RPMI7951 (cell line): ENCODE measurements at places on chromosomes 12 and 14.
A peak's percentile ranks its signal among the peaks of the same experiment; 100 is the strongest.

DNA sequence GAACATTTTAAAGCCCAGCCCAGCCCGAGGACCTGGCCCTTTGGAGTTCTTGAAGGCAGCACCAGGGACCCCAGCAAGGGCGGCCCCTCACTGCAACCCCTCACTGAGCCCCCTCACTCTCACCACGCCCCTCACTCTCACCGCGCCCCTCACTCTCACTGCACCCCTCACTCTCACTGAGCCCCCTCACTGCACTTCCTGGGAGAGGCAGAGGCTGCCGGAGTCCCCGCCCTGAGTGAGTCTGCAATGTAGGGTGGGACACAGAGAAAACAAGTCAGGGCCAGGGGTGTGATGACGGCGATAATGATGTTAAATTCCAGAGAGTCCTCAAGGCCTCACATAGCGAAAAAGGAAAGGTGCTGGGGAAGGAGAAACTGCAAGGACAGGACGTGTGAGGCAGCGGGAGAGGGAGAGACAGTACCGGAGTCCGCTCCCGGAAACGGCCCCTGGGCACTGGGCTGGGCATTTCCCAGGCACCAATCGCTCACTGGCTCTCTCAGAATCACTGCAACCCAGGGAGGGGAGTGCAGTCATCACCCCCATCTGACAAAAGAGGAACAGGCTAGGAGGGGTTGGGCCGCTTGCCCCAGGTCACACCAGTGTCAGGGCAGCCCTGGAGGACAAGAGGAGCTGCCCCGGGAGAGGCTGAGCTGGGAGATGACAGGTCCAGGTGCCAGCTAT is 24.9 kb downstream of the CCDC88C start:
- no peak for DNase-seq

GRCh38 chr14:76292561-76292960 is 83.4 kb upstream of the ESRRB start:
- DNase-seq = no peak

GRCh38 chr14:75081660-75082229 is 12.3 kb downstream of the ZC2HC1C start:
- DNase-seq = no peak

DNA sequence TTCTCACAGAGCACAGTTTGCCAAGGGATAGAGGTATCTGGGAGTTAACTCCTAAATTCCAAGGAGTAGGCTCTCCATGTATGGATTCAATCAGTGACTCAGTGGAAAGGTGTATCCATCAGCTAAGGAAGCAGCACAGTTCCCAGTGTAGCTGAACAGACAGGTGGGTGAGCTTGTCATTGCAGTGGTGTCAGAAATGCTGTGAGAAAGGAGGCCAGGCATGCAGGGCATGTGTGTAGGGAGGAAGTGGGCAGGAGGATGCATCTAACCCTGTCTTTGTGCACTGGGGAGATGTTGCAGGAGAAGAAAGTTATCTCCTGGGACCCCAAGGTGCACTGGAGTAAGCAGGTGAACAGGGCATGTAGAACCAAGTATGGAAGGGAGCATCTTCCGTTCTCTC is 539.0 kb downstream of the VRK1 start:
- DNase-seq = no peak

GRCh38 chr12:113748707-113749432 is 217.3 kb downstream of the RBM19 start:
- DNase-seq = no peak

GRCh38 chr12:76556368-76556767 is 3.2 kb downstream of the OSBPL8 start:
- DNase-seq = no peak

- peak; percentile 98 for DNase-seq
Measured at GRCh38 chr14:61553730-61554641, 141.3 kb upstream of the HIF1A start.

DNA sequence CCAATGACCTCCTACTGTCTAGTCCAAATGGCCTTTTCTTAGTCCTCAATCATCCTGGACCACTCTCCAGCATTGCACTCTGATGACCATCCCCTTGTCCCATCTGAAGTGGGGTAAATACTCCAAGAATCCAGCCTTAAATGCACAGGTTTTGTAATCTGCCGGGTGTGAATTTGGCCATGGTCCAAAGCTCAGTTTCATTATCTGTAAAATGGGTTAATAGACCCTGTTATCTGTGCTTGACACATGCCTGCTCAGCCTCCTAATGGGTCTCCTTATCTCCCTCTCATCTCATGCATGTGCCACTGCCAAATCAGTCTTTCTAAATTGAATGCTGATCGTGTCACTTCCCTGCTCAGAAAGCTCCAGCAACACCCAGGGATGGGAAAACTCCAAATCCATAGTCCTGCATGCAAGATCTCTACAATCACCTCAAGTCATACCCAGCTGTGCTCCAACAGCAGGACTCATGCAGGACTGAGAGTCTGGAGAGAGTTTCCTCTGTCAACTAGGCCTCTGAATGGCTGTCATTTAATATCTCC is 22.3 kb downstream of the LGR5 start:
- DNase-seq = no peak

DNA sequence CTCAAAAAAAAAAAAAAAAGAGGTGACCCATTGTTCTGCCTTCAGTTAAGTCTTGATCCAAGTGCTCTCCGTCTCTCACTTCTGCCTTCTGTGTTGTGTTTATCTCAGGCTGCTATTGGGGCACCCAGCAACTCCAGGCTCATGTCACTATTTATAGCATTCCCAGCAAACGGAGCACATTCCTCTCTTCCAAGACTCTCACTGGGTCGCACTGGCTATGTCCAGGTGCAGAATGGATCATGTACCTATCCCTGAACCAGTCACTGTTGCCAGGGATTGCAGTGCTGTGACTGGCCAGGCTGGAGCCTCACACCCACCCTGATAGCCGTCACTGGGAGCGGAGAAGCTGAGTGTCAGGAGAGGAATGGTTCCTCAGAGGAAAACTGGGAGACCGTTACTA is 31.2 kb downstream of the RHOF start:
- no peak for DNase-seq

DNA sequence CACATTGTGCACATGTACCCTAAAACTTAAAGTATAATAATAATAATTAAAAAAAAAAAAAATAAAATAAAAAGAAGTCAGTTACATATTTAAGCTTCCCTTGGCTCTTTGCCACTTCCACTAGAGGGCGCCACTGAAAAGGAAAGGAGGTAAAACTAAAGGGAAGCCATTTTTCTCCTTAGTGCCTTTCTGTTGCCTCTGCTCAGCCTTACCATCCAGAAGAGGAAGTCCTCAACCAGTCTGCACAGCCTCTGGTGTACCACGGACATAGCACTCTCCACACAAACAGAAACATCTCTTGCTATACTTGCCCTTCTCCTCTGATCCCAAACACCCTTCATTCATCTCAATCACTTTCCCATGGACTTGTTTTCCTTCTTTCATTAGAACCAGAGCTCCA is 169.0 kb upstream of the EEA1 start:
- DNase-seq = no peak

GRCh38 chr14:64196814-64197411 is 97.3 kb downstream of the ESR2 start:
- DNase-seq = no peak

DNA sequence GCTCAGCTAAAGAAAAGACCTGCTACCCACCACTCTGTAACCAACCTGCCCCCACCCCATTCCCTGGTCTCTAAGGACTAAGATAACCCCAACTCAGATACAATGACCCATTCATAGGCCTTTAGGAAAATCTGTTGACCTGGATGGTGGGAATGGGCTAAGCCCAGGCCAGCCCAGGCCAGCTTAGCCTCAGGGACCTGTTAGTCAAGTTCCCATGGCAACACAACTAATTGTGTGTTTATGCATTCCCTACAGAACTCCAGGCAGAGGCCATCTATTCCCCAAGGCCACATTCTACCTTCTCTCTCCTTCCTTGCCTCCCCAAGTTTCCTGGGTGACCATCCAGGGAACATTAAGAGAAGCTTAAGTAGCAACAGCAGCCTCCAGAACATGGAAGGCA is 16.1 kb upstream of the KRT8 start:
- peak; percentile 52 for DNase-seq

GRCh38 chr14:79407572-79407971 is 803.7 kb downstream of the DIO2 start:
- no peak for DNase-seq

DNA sequence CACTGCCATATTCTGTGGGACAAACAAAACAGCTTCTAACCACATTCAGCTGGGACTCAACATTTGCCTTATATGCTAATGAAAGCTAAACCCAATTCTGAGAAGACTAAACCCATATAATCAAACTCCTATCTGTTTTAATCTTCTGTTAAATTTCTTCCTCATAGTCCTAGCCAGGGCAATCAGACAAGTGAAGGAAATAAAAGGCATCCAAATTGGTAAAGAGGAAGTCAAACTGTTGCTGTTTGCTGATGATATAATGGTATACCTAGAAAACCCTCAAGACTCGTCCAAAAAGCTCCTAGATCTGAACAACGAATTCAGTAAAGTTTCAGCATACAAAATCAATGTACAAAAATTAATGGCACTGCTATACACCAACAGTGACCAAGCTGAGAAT is 157.1 kb downstream of the PHLDA1 start:
- no peak for DNase-seq

DNA sequence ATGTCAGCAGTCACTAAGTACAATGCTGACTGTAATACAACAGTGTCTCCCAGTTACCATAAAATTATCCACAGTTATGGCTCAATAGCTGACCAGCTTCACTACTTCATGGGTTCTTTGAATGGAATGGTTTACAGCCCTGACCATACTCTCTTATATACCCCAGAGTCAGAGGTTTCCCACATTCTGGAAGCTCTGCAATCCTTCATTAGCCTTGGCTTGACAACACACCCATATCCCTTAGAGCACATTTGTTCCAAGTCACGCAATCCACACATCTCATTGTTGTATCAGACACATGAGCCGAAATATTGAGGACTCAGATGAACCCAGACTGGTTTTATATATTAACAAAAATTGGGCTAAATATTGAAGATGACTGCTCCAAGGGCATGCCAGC is 209.4 kb upstream of the PLXNC1 start:
- no peak for DNase-seq

DNA sequence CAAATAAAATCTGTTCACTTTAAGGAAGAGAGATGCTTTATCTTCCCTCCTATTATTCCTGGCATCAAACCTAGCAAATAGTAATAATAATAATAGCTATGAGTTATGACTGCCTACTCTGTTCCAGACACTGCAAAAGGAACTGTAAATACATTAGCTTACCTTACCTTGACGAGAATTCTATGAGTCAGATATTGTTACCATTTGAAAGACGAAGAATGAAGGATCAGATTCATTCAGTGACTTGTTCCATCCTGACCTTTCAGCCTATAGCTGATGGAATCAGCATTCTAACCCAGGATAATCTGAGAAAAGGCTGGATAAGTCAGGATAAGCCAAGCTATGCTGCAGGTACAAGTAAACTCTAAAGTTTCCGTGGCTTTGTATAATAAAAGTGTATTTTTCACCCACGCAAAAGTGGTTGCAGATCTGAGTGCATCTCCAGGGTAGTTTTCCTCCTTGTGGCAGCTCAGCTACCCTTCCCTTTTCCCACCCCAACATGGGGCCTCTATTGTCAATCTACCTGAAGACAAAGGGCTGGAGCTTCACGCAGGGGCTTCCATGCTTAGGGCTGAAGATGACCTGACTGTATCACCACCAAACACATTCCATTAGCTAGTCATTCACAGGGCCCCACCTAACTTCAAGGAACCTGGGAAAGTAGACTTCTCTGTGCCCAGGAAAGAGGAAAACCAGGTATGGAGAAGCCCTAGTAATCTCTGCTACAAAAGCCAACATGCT is 57.2 kb upstream of the CCND2 start:
- no peak for DNase-seq

GRCh38 chr12:94218233-94218632 is 69.9 kb downstream of the PLXNC1 start:
- DNase-seq = no peak

- DNase-seq = peak; percentile 77
Measured at GRCh38 chr12:117134059-117134458, 34.8 kb upstream of the TESC start.

- DNase-seq = no peak
Measured at GRCh38 chr14:89947344-89947743, 7.2 kb downstream of the EFCAB11 start.

DNA sequence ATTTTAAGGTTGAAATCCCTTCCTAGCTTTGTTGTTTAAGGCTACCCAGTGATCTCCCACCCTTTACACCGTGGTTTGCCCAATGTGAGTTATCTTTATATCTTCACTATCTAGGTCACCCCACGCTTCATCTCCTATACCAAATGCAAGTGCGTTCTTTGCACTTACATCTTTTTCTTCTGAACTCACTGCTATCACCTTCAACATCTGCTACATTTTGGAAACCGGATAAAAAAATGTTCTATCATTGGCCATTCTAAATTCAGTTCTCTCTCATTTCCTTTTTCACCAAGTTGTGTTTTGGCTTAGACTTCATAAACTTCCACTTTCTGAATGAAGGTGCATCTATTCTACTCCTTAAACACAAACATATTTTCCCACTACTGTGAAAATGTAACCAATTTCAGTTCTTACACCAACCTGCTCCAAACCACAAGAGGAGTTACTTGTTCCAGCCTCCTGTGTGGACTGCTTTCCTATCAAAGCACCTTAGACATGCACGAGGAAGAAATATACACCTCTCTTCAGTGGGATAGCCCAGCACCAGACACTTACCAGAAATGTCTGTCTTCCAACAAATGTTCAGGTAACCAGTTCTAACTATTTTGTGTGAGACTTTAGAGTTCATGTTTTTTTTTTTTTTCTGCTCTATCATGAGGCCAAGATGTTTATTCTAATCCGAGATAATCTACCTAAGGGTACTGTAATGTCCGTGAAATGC is 21.9 kb downstream of the CLEC9A start:
- DNase-seq = no peak

GRCh38 chr14:104598039-104598909 is 6.3 kb downstream of the TMEM179 start:
- DNase-seq = no peak

- DNase-seq = no peak
Measured at GRCh38 chr12:49260571-49261363, 4.1 kb upstream of the TUBA1C start.

GRCh38 chr12:14396071-14396470 is 30.6 kb downstream of the ATF7IP start:
- no peak for DNase-seq

GRCh38 chr12:77919450-77919849 is 88.8 kb downstream of the NAV3 start:
- no peak for DNase-seq

GRCh38 chr12:117836999-117837736 is 131.6 kb downstream of the KSR2 start:
- peak; percentile 70 for DNase-seq

GRCh38 chr14:74142523-74142922 is 57.8 kb downstream of the LIN52 start:
- DNase-seq = no peak

GRCh38 chr12:53218551-53219291 is 11.7 kb upstream of the ITGB7 start:
- DNase-seq = no peak
